Left renal cortex interstitium (tissue), 4 donors: ENCODE measurements at places on chromosomes 2 and 18.

- DNase-seq: no peak
Observed at GRCh38 chr18:26268454-26268853, 42.2 kb downstream of the TAF4B start.

- no peak for DNase-seq
Observed at GRCh38 chr2:30656079-30656478, 151.2 kb downstream of the CAPN13 start.

DNA sequence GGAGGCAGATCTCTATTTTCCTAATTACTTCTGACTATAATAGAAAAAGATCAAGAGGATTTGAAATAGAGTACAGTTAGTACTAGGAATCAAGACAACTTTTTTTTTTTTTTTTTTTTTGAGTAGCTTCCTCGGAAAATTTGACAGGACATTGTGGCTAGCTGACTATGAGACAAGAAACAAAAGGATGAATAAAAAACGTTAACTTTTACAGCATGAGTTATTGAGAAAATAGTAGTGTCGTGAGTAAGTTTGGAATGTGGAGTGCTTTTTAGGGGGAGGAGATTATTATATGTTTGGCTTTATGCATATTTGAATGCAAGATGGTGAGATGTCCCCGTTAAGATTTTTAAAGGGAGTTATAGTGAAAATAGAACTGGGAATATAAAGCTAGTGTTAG is 27.7 kb upstream of the CPS1 start:
- DNase-seq: no peak

GRCh38 chr2:239231231-239232194 is 169.3 kb downstream of the HDAC4 start:
- no peak for DNase-seq

DNA sequence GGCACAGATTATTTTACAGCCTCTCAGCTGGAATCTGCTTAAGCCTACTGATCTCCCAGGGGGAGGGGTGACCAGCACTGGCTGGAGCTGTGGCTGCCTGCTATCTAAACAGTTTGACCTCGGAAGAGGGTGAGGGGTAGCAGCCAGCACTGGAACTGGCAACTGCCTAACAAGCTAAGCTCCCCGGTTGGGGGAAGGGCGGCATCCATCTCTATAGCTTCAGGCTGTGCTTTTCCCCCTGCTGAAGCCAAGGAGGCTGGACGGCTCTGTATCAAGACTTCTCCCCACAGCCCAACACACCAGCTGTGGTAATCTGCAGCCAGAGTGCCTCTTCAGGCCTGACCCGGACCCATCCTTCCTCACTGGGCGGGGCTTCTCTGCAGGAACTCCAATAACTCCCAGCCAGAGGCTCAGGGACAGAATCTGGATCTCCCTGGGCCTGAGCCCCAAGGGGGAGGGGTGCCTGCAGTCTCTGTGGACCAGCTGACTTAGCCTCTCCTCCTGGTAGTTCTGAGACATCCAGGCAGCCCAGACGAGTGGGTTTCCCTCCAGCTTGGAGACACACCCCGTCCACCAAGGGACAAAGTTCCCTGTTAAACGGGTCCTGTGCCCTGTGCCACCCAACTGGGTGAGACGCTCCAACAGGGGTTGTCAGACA is 560.2 kb downstream of the LRP1B start:
- no peak for DNase-seq

DNA sequence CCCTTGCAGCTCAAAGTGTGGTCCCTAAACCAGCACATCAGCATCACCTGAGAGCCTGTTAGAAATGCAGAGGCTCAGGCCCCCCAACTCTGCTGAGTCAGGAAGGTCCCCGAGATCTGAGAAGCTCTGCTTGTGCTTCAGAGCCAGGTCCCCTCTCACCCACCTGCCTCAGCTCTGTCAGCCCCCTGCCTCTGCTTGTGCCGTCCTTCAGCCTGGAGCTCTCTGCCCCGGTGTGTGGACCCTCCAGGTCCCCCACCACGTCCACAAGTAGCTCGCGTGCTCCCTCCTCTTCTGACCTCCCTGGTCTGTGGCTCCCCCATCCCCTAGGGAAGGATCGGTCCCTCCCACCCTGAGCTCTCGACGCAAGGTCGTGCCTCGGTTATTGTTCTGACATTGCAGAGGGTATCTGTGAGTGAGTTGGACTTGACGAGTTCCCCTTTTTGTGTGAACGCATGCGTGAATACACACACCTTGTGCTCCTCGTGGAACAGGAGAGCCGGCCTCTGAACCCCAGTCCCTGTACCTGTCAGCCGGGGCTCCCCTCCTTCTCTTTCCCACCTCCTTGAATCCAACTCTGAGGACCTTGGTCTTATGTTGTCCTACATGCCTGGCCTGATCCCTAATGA is 75.5 kb upstream of the TAF1B start:
- no peak for DNase-seq

GRCh38 chr2:240603846-240604245 is 17.3 kb downstream of the CAPN10 start:
- DNase-seq: no peak

DNA sequence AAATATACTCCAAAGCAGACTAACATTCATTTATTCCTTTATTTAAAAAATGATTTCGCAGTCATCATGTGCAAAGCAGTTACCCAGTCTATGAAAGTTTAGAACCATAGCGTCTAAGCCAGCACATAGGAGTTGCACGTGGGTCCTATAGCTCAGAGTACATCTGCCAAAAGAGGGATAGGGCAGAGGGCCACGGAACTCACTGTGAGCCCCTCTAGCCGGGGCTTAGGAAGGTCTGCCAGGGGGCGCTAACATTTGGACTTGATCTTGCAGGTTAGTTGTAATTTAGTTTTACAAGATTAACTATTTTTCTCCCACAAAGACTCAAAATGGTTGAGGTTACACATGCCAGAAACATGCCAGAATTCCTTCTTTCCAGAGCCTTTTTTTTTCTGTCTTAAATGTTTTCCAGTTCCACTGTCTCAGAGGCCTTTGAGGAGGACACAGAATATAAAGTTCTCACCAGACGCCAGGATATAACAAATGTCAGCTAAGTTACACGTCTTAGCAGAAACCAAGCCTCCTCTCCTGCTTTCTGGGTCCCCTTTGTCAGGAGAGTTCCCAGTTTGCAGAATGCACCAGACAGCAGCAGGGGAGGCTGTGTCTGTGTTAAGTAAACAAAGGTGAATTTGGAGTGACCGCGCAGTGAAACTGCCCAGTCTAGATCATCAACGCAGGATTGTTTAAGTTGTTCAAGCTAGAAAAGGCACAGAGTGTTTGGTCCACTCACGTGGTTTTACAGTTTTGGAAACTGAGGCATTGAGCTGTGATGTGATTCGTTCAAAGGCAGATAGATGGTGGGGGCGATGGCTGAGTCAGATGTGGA is 292.0 kb downstream of the PRKCE start:
- no peak for DNase-seq

- no peak for DNase-seq
Observed at GRCh38 chr2:172434821-172435605, 7.6 kb downstream of the ITGA6 start.
